ENCODE measurements at places on chromosomes 13 and 19.
A peak's percentile ranks its signal among the peaks of the same experiment; 100 is the strongest.

DNA sequence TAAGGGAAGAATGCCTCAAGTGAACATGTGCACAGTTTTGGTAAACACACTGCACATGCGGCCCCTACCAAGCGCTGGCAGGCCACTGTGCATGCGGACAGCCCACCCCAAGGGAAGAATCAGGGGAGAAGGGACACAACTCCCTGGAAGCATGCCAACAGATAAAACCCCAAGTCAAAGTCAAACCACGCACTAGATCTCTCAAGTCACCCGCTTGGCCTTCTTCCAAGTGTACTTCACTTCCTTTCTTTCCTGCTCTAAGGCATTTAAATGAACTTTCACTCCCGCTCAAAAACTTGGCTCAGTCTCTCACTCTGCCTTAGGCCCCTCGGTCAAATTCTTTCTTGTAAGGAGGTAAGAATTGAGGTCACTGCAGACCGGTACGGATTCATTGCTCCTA is 4.6 kb upstream of the RFXAP start:
- DNase-seq = no peak

- DNase-seq = no peak
Measured at GRCh38 chr13:47945738-47946137, 55.3 kb downstream of the SUCLA2 start.

GRCh38 chr19:16594131-16594586 is 21.9 kb upstream of the SLC35E1 start:
- DNase-seq = peak; percentile 76

DNA sequence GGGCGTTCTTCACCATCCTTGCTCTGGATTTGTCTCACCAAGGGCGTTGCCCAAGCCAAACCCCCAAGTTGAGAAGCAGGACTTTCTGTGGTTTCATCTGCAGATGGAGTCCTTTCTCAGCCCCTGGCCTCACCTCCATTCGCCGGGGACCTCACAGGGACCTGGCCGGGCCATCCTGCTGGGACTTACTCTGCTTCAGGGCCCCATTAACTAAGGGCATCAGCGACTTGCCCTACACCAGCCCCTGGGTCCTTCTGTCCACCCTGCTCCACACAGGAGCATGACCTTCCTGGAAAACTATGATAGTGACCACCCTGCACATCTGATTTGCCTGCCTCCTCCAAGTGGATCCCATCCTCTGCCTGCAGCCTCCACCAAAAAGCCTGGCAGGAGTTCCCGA is 47.2 kb upstream of the SPACA7 start:
- DNase-seq = no peak

GRCh38 chr13:110964229-110965037 is 49.6 kb upstream of the ANKRD10 start:
- no peak for DNase-seq

GRCh38 chr19:45234089-45234869 is 10.9 kb downstream of the EXOC3L2 start:
- DNase-seq = no peak
